Activated gamma-delta T cell treated with Interleukin-2 at 50 U/mL for 16 hours (primary cell): ENCODE measurements at places on chromosomes 1 and 21.

GRCh38 chr1:225941187-225941941, at the start of gene LEFTY2:
LEFTY2 (minus strand) TSS chr1:225941220; CDS start chr1:225941140, 80 bp downstream.
- DNase-seq, result no peak

- peak; percentile 29 for DNase-seq
Observed at GRCh38 chr1:201085902-201086735, 26.1 kb downstream of the CACNA1S start.

DNA sequence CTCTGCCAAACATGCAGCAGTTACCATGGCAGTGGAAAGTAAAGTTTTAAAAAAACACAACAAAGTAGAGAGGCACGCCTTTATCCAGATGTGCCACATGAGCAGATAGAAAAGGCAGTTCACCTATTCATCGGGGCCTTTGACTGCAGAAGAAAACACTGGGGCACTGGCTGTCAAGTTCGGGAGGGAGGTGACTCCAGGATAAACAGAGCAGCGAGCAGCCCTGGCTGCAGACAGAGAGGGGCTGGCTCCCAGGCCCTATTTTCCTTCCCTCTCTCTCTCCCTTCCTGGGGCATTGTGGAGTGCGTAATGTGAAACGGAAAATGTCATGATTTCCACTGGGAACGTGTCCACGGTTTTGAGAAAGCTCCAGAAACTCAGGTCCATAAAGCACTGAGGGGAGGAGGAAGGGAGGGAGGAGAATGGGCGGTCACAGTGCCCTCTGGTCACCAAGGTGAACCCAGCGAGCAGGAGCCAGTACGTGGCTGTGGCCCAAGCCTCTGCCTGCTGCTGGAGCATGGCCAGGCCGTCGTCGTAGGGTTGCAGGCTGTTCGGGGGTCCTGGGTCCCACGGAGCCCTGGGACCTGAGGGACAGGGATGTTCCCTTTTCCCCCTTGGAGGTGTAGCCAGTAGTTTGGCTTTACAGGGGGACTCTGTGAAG, 114.7 kb upstream of the IRF2BP2 start:
- no peak for DNase-seq

- DNase-seq, result no peak
Observed at GRCh38 chr1:59499943-59500569, 203.2 kb downstream of the FGGY start.

DNA sequence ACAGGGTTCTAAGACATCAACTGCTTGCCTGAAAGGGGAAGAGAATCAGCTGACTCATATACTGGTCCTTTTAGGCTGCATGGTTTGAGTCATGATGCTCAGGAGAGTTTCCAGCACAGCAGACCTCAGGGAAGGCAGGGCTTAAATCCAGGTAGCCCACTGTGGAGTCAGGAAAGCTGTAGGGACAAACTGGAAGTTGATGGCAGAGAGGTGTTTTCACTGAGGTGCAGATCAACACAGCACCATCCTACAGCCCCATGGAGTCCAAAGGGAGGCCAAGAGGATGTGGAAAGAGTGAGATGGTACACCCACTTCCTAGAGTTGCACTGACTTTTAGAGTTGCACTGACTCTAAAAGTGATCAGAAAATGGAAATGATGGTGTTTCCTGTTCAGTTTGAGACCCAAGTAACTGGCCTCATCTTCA, 252.4 kb upstream of the DUSP10 start:
- DNase-seq, result no peak

GRCh38 chr1:203338335-203339036, 12.4 kb downstream of the FMOD start:
- DNase-seq, result peak; percentile 56

- no peak for DNase-seq
Observed at GRCh38 chr1:98366343-98366742, 295.2 kb upstream of the SNX7 start.

DNA sequence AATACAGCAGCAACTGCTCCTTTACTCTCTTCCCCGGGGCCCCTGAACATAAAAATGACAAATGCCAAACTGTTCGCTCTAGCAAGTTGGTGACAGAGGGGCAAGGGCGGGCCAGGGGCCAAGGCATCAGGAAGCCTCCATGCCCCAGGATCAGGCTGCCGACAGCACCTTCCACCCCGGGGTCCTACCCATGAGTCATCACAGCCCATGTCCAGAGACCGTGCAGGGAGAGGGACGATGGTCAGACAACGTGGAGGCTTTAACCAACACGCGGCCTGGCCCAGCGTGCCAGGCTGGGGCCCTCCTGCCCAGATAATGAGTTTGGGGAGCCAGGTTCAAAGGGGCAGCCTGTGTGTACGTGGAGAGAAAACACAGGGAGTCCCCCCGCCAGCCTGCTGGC, 90.5 kb downstream of the CASZ1 start:
- no peak for DNase-seq

GRCh38 chr1:8382051-8382505, 64.2 kb downstream of the SLC45A1 start:
- no peak for DNase-seq

- DNase-seq, result no peak
Observed at GRCh38 chr1:46001081-46001785, 131.2 kb downstream of the PIK3R3 start.

GRCh38 chr1:212968368-212968863, 18.1 kb downstream of the VASH2 start:
- DNase-seq, result no peak

DNA sequence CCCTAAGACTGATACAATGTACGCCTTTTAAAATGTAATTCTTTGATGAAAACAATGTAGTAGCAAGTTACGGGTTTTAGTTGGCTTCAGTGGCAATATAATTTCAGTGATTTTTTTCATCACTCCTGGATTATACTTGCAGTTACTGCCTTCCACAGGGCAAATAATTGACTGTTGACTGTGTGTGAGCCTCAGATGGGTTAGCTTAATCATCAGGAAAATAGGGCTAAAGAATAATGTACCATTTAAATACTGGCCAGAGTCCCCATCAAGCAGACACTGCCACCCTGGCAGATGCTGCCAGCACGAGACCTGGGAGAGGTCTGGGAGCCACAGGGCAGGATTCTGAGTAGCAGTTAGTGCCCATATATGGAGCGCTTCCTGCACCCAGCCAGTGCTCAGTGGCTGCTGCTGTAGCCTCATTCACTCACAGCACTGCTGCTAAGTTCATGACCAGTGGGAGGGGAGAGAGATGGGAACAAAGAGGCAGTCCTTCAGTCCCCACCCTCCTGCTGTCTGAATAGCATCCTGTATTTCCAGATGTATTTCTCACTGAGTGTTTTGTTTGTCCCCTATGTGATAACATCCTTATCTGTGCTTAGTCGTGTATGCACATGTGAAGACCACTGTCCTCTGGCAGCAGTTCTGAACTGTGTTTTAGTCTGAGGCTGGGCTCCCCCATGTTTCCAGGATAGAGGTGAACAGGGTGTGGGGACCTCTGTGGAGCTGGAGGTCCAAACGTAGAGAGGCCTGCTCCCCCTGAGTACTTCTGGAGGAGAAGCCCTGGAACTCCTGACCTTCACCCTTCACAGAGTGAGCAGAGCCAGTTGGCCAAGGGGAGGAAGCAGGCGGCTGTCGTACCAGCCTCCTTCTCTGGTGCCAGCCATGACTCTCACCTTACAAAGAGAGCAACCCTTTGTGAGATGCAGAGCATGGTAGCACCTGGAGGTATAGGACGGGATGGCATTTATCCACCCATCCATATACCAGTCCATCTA, 80.4 kb downstream of the ADARB1 start:
- no peak for DNase-seq

GRCh38 chr1:66288048-66288447, 245.9 kb upstream of the SGIP1 start:
- DNase-seq, result peak; percentile 30

- DNase-seq, result peak; percentile 87
Observed at GRCh38 chr1:7783826-7784491, at the start of gene PER3. PER3 (plus strand) TSS chr1:7784291; CDS start chr1:7784878, 587 bp downstream.

GRCh38 chr1:236502972-236503639, 20.7 kb upstream of the LGALS8 start:
- no peak for DNase-seq

- DNase-seq, result no peak
Observed at GRCh38 chr1:95257758-95258157, 23.7 kb downstream of the RWDD3 start.

DNA sequence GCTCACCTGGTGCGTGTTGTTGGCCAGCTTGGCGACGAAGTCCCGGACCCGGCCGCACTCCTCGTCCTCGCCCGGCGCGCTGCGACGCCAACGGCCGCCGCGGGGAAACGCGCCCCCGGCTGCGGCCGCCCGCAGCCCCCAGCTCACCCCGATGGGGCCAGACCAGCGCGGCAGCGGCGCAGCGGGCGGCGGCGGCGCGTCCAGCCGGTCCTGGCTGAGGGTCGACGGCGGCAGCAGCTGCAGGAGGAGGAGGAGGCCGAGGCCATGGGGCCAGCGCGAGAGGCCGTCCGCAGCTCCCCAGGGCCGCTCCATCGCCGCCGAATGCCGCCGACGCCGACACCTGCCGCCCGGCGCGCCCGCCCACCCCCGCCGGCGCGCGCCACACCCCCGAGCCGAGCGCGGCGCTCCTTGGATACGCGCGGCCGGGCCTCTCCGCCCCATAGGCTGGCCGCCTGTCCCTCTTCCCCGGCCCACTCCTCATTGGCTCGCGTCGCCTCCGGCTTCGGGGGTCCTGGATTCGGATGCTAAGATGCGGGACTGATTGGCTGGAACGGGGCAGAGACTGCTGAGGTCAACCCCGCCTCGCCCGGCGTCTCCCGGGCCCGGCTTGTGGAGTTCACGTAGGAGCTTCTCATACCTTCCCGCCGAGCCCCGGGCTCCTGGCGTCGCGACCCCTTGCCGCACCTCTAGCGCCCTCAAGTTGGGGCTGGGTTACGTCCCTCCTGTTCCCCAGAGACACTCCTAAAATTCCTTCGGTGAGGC, at the start of gene SORT1:
Gene SORT1 (minus strand): TSS at position 338 of the 762 bp plus-strand sequence. CDS start 26 bp downstream, at position 312.
- DNase-seq, result peak; percentile 64

GRCh38 chr1:115057661-115058254, 28.1 kb downstream of the TSHB start:
- no peak for DNase-seq

DNA sequence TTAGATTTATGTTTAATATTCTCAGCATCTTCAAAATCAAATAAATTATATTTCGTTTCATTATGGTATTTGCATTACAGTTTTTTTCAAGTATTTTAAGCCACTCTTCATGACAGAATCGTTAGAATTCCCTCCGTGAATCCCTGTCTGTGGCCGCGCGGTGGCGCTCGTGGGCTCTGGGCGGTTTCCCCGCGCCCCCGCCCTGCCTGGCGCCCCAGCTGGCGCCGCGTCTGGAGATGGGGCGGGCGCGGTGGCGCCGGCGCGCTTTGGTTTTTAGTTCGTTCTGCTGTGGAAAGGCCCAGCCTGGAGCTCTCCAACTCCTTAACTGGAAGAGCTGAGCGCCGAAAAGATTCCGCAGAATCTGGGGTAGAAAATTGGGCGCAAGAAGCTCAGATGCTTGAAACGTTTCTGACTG, 25.7 kb downstream of the PRMT2 start:
- peak; percentile 48 for DNase-seq

DNA sequence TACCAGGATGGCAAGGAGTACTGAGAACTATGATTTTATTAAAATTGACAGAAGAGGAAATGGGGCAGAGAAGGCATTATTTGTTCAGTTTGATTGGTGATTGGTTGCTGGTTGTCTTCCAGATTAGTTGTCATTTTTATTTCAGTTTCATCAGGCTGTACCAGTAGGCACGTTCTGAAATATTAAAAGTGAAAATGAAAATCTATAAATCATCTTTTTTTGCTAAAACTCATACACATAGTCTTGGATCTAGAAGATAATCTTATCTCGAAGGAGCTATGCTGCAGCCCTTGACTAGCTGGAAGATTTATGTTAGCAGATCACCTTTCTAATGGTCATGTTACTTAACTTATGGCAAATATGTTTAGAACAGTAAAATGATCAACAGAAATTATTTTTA, 29.0 kb downstream of the NEK7 start:
- no peak for DNase-seq

DNA sequence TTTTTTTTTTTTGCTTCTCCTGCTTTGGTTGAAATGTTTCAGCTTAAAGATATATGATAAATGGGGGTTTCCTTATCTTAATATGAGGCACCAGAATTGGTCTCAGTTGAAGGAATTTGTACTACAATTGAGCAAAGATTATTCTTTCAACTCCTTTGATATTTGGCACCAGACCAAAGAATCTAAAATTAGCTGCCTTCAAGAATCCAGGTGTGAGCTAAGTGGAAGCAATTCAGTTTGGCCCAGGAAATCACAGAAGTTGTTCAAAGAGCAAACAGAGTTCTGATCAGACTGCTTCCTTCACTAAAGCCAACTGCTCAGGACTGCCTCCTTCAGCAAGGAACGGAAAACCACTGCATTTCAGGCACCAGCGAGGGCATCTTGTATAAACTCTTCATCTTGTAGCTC, 68.3 kb upstream of the BCAR3 start:
- DNase-seq, result no peak

DNA sequence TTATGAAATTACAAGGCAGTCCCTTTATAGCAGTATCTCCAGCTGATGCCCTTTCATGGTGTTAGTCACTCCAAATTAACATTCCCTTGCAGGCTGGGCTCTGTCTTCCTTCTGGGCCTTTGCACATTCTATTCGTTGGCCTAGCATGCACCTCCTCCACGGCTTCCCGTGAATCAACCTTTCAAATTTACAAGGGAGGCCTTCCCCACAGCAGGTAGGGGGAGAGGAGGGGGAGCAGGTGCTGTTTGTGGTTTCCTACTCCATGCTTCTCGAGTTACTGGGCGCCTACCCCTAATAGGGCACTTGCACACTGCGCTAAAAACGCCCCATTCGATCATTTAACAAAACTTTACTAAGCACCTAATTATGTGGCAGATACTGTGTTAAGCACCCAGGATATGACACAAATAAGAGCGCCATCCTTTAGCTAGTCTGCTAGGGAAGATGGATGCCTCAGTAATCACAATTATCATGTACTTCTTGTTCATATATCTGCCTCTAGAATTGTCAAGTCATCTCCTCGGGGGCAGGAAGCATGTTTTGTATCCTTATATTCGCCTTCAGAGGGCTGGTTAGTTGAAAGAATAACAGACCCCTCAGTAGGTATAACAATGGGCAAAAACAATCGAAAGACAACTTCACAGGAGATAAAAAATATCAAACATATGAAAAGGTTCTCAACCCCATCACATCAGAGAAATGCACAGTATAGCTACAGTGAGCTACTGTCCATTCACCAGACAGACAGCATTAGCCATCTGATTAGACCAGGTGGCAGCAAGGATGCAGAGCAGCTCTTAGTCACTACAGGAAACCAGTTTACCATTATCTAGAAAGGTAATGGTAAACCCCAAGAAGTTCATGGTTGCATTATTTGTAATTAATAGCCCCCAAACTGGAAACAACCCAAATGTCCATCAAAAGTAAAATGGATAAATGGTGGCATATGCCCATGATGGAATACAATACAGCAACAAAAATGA, 1.7 kb upstream of the ADAR start:
- peak; percentile 47 for DNase-seq
